ENCODE measurements at places on chromosomes 16 and 17.

- peaks cover 7% of the 10 kb centered on the region for H3K4me1 ChIP-seq
- no peaks in the 10 kb centered on the region for H3K36me3 ChIP-seq
- H3K27ac ChIP-seq = no peak overlapping the region
- H3K27me3 ChIP-seq = no peaks in the 10 kb centered on the region
- peak; percentile 64 for DNase-seq
- H3K4me3 ChIP-seq = no peak overlapping the region
Measured at GRCh38 chr17:38922538-38923297, 2.7 kb upstream of the LASP1NB start.

DNA sequence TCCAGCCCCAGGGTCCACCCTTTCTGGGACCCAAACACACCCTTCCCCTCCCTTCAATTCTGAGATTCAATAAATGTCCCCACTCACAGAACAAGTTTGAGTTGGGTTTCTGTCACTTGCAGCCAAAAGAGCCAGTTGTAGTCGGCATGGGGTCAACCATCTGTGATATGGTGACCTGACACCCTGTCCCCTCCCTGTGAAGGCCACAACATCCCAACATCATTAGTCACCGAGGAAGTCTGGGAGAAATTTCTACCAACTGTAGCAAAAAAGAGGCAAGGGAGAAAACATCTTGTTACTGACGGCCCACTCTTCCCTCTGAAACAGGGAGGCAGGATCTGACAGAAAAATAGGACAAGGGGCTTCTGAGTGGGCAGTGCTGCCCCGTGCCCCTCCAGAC lies 638 bp upstream of the LYZL6 start:
- H3K36me3 ChIP-seq = no peaks in the 10 kb centered on the region
- DNase-seq = no peak
- H3K4me1 ChIP-seq = no peaks in the 10 kb centered on the region
- H3K27me3 ChIP-seq = no peaks in the 10 kb centered on the region

DNA sequence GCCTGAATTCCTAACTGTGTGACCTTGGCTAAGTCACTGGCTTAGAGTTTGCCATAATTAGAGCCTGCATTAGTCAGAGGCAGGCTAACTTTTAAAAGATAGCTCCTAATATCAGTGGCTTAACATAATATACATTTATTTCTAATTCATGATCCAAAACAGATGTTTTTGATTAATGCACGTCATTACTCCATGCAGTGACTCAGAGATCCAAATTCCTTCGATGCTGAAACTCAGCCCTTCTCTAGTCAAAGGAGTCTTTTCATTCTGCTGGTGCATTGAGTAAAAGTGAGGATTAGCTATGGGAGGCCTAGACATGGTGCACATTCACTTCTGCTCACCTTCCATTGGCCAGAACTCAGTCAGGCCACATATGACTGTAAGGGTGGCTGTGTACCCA lies 49.8 kb downstream of the IRX3 start:
- peak; percentile 33 for DNase-seq
- no peak overlapping the region for H3K4me3 ChIP-seq
- no peaks in the 10 kb centered on the region for H3K27me3 ChIP-seq
- H3K36me3 ChIP-seq = no peaks in the 10 kb centered on the region
- H3K4me1 ChIP-seq = no peaks in the 10 kb centered on the region

- DNase-seq = no peak
- H3K4me1 ChIP-seq = peaks cover 10% of the 10 kb centered on the region
- no peaks in the 10 kb centered on the region for H3K27me3 ChIP-seq
- no peak overlapping the region for H3K27ac ChIP-seq
Measured at GRCh38 chr17:57959929-57960328, 4.7 kb upstream of the CUEDC1 start.

DNA sequence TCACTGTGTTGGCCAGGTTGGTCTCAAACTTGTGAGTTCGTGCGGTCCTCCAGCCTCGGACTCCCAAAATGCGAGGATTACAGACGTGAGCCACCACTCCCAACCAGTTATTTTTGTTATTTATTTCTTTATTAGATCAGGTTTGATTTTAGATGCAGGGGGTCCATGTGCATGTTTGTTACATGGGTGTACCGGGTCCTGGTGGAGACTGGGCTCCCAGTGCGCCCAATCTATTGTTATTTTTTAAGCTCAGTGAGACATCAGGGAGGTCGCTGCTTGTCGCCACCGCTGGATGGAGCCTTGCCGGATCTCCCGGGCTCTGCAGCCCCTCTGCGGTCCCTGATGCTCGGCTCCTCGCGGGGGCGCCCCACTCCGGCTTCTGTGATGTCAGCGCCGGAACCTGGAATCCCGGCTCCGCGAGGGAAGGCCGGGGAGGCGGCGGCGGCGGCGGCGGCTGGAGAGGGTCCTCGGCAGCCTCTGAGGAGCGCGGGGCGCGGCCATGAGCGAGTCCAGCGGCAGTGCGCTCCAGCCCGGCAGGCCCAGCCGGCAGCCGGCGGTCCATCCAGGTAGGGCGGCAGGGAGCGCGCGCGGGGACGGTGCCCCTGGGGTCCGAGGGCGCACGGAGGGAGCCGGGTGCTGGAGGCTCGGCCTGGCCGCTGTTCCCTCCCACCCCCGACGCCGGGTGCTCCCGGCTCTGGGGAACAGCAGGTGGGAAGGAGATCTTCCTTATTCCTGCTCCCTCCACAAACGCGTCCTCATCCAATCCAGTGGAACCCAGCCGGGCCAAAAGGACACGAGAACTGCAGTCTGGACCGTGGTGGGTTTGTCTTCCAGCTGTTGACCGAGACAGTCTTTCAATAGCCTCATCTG lies at the start of gene TMC7:
Gene TMC7, plus strand, starts transcription at position 370 of the 870 bp plus-strand sequence. Its CDS starts 130 bp downstream, at position 500.
- H3K27ac ChIP-seq = no peak within 1 kb of the TSS
- H3K27me3 ChIP-seq = no peaks in the 10 kb centered on the region
- H3K4me1 ChIP-seq = no peaks in the 10 kb centered on the region
- peak within 1 kb of the TSS; percentile 59 for H3K4me3 ChIP-seq
- no peaks in the 10 kb centered on the region for H3K36me3 ChIP-seq

Measured in A673 (cell line).